Left ventricle myocardium superior (tissue), 1 donor: ENCODE measurements at places on chromosomes 13 and 19. TPM values are rescaled to one million over a fixed set of nuclear protein-coding genes. Genes with fewer than 3 reads are reported as not detected.

The CCDC8 gene
- total RNA-seq = 33.5 TPM

GRCh38 chr13:99992949-99993351 is 11.4 kb downstream of the ZIC2 start:
- DNase-seq = no peak

GRCh38 chr19:35522745-35523327 is 5.3 kb downstream of the SBSN start:
- no peak for DNase-seq

The NLRP7 gene
- total RNA-seq = not detected

GRCh38 chr13:49326222-49326917 is 78.6 kb downstream of the CDADC1 start:
- DNase-seq = no peak

The SUGP2 gene
- 71.9 TPM for total RNA-seq

GRCh38 chr13:24306632-24307031 is 2.7 kb upstream of the C1QTNF9 start:
- no peak for DNase-seq

The SLITRK5 gene
- total RNA-seq = 0.02 TPM

- DNase-seq = peak; percentile 96
Observed at GRCh38 chr13:80341101-80341755, at the start of gene SPRY2. Gene SPRY2, minus strand, starts transcription at chr13:80341126. Its CDS starts 3,421 bp downstream, at chr13:80337705.

GRCh38 chr19:36140304-36141038 is 605 bp downstream of the CAPNS1 start:
- DNase-seq = peak; percentile 53

The PLPP2 gene
- 0.27 TPM for total RNA-seq

GRCh38 chr19:14405380-14405757 is 13.8 kb downstream of the DDX39A start:
- DNase-seq = no peak
